ENCODE measurements at places on chromosomes 11 and 22.

- DNase-seq = peak; percentile 70
These were observed 115.4 kb downstream of the BRD1 start for GRCh38 chr22:49712195-49712791.

GRCh38 chr11:100119176-100119575 lies 567.9 kb upstream of the ARHGAP42 start:
- no peak for DNase-seq

DNA sequence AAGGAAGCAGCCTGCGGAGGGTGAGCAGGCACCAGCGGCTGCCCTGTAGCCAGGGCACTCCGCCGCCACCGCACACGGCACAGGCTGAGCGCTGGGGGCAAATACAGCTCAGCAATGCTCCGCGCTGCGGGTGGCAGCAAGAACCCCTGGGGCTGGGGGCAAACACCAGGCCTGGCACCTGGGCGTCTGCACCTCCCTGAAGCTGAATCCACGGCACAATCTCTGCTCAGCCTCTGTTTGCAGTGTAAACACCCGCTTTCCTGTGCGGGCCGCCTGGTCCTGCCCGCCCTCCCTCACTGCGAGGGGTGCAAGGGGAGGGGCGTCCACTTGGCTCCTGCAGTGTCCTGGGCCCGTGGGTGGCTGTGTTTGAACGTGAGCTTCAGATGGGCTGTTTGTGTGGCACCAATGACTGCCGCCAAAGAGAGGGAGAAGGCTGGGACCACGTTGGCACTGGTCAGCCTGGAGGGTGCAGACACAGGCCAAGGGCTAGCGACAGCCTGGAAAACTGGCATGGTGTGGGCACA lies 14.8 kb upstream of the MPPED1 start:
- DNase-seq = no peak

DNA sequence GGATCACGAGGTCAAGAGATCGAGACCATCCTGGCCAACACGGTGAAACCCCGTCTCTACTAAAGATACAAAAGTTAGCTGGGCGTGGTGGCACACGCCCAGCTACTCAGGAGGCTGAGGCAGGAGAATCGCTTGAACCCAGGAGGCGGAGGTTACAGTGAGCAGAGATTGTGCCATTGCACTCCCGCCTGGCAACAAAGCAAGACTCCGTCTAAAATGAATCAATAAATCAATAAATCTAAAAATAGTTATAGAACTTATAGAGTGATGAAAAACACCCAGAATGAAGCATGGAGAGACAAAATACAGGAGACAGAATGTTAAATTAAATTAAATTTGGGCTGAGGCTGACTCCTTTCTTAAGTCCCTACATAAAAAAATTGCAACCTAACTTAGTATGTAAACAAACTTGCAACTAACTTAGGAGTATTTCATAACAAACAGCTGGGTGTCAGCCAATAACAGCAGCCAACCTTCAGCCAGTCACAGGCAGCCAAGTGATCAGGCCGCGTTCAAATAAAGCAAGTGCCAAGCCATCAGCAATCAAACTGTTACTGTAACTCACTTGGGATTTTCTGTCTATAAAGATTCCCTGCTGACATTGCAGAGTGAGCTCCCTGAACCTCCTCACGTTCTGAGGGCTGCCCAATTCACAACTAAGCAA lies 7.3 kb upstream of the TP53AIP1 start:
- no peak for DNase-seq

- no peak for DNase-seq
These were observed 7.0 kb upstream of the CASP12 start for GRCh38 chr11:104905271-104905670.

- DNase-seq = no peak
These were observed 377.0 kb upstream of the LRRC4C start for GRCh38 chr11:41836431-41836830.

DNA sequence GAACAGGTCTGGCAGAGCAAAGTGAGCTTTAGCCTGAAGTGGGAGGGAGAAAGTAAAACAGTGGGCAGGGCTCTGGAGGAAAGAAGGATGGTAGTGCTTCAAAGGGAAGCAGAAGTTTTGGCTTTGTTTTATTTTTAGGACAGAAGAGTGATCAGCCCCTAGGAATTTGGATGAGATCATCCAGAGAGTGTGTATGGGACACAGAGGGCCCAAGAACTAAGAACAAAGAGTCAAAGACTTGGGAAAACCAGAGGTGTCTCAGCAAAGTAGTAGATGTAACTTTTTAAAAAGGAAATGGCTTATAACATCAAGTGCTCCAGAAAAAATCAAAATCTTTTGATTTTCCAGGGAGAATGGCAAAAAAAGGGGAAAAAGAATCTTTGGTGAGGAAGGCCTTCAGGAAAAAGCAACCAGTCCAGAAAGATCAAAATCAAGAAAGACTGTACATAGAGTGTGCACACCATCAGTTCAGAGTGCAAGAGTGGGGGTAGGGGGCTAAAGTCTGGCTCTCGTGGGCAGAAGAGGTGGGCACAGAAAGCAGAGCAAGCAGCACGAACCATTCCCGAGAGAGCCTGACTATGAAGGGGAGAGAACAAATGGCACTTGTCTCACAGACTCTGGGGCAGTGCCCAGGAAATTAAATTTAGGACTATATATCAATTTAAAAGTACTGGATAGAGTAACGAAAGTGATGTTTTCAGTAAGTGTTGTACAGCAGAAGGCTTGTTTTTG lies 30.0 kb downstream of the MAPK1 start:
- DNase-seq = no peak

DNA sequence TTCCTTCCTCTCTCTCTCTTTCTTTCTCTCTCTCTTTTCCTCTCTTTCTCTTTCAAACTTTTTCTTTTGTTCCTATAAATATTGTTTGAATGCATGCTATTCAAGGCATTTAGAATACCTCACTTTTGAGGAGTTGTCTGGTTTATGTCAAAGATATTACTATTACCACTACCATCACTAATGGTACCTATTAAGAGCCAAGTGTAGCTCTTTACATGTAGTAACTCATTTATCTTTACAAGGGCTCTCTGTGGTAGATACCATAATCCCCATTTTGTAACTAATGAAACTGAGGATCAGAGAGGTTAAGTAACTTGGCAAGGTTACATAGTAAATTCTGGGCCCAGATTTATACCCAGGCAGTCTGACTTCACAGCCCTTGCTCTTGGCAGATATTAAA lies 116.0 kb downstream of the CSTPP1 start:
- DNase-seq = no peak

GRCh38 chr11:117449111-117449693 lies 121.5 kb downstream of the CEP164 start:
- DNase-seq = no peak

DNA sequence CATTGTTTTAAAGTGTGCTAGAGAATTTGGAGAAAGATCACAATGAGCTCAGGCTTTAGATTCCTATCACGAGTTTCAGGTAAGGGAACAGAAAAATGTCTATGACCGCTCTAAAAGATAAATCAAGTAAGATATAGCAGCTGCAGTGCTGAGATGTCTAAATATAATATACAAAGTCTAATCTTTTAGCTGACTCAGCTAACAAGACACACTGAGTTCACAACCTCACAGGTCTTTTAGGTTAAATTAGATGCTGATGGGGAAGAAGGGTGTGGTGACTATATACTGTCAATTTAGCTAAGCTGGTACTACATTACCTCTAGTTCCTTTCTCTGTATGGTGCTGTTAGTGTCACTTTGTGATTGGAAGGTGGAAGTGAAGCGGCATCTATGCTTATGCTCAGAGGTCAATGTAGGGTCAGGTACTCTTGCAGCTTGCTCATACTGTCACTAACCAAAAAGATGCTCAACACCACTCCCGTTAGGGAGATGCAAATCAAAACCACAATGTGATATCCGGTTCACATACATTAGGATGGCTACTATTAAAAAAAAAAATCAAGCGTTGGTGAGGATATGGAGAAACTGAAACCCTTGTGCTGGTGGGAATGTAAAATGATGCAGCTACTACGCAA lies 283.5 kb downstream of the SWAP70 start:
- DNase-seq = no peak

DNA sequence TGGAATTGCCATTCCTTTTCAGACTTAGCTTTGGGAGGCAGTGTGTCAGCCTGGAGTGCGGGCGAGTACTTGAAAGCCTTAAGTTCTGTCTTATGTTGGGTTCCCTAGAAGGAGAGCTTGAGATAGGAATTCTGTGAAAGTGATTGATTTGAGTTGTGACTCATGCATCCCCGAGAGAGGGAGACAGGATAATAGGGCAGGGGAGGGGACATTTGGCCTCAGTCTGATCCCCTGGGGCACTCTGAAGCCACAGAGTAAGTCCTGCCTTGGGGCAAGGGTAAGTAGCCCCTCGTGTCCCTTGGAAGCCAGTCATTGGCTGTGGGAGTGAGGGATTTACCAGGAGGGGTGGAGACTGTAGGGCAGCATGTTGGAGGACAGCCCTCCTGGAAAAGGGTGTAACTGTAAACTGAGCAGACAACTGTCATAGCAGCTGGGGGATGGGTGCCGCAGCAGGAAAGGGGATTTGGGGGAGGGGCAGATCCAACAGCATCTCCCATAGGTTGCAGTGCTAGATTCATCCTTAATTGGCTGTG lies 44.0 kb downstream of the KIAA1671 start:
- no peak for DNase-seq

DNA sequence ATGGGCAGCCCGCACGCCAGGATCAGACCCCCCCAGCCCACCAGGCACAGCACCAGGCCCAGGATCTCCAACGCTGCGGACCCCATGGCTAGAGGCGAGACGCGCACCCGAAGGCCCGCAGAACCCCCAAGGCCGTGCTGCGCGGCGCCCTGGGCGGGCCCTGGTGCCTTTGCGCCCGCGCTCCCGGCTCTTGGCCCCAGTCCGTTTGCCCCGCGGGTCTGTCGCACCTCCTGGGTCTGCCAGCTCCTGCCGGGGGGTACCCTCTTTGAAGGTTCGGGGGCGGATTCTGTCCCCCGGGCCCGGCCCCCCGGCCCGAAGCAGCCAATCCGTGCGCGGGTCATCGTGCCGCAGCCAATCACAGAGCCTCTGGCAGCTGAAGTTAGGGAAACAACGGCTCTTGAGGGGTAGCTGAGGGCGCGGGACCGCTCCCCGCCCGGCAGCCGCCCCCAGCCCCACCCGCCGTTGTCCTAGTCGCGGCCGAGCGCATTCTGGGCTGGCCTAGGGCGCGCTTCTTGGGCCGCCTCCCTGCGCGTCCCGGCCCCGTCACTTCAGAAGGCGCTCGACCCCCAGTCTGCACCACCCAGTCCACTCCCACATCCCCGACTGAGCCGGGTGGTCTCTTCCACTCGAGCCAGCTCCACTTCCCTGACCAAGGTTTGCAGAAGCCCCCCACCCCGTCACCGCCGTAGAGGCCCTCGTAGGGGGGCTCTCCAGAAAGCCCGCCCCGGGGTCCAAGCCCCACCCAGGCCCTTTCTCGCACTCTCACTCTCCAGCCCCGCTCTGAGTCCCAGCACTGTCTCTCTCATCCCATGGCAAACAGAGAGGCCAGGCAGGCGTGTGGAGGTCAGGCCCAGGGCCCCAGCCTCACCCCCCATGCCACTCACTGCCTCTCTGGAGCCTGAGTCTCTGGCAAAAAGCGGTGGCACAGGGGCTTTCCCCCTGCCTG lies at the start of gene CLDN5:
CLDN5 (minus strand) TSS at position 241 of the 946 bp plus-strand sequence; CDS start at position 86, 155 bp downstream.
- DNase-seq = no peak

- DNase-seq = no peak
These were observed 31.7 kb upstream of the CSNK1E start for GRCh38 chr22:38348751-38349496.

Data from progenitor cell of endocrine pancreas (in vitro differentiated cells).